EH (cell line): ENCODE measurements at places on chromosomes 1 and 21.

DNA sequence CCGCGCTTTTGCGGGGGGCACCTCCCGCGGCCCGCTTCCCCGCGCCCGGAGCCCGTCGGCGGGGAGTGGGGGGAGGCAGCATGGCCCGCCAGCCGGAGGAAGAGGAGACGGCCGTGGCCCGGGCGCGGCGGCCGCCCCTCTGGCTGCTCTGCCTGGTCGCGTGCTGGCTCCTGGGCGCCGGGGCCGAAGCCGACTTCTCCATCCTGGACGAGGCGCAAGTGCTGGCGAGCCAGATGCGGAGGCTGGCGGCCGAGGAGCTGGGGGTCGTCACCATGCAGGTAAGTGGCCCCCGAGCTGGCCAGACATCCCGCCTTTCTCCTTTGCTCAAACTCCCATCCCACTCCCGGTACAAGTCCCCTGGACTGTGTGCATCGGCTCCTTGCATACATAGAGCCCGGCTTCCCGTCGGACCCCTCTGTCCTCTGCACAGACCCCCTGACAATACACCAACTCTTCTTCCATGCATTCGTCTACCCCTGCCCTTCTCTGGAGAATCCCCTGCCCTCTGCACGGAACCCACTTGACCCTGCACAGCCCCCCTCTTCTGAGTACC is 812 bp downstream of the CACHD1 start:
- peak; percentile 37 for DNase-seq

DNA sequence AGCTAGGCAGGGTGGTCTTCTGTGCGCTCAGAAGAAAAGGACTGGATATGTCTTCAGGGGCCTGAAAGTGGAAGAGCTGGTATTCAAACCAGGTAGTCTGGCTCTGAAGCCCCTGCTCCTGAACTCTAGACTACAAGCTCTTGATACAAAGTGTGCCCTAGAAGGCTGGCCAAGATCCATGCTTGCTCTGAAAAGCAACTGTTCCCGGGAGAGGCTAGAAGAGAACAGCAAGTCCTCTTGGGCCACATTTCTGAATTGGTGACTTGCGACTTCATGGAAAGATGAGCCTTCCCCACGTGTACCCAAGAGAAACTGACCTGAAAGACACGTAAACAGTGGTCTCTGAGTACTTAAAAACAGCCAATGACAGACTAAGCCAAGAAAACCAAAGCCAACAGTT is 123.3 kb upstream of the GRIK3 start:
- no peak for DNase-seq

- DNase-seq, result peak; percentile 39
These were observed 29.3 kb upstream of the NLRP3 start for GRCh38 chr1:247386687-247387086.

- DNase-seq, result no peak
These were observed 6.9 kb upstream of the REG4 start for GRCh38 chr1:119818181-119818580.

GRCh38 chr21:25307489-25307888 is 299.8 kb downstream of the MRPL39 start:
- peak; percentile 47 for DNase-seq

- DNase-seq, result no peak
These were observed 7.4 kb downstream of the PNRC2 start for GRCh38 chr1:23966973-23967493.

- DNase-seq, result no peak
These were observed 141.1 kb upstream of the MAP1LC3C start for GRCh38 chr1:242139986-242140385.

DNA sequence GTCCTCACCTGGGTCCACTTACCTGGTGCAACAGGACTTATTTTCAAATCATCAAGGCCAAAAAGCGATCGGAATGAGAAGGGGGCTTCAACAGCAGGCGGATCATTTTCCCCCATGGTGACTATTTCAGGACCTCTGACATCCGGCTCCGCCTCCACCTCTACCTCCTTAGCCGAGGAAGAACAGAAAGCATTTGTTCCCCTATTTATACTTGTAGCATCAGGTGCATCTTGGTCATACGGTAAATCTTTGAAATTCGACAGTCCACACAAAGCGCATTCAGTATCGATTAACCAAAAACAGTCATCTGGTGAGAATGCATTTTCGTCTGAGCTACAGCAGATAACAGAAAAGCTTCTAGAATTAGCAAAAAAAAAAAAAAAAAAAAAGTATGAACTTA is 550 bp downstream of the TMPRSS3 start:
- DNase-seq, result no peak

DNA sequence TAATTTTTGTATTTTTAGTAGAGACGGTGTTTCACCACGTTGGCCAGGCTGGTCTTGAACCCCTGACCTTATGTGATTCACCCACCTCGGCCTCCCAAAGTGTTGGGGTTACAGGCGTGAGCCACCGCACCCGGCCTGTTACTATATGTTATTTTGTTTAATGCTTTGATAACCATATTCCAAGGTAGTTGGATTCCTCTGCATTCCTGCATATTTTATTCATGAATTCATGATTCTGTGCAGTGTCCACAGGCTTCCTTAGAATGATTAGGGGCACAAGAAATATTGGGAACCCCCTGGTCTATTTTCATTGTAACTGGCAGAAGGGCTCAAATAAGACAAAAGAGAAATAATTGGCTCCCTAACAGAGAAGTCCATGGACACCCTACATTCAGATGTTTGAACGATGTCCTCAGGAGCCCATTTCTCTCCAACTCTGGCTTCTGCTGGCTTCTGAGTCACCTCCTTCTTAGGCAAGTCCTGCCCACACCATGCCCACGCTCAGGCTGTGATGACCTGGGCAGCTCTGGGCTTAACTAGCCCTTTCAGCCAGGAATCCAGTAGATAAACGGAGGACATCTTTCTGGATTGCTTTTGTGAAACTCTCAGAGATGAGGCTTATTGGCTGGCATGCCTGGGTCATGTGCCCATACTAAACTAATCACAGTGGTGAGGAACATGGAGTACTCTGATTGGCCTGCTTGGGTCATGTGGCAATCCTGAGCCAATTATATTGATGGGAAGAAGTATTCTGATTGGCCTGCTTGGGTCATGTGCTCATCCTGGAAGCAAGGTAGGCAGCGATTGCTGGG is 32.6 kb downstream of the TNFRSF8 start:
- peak; percentile 23 for DNase-seq

DNA sequence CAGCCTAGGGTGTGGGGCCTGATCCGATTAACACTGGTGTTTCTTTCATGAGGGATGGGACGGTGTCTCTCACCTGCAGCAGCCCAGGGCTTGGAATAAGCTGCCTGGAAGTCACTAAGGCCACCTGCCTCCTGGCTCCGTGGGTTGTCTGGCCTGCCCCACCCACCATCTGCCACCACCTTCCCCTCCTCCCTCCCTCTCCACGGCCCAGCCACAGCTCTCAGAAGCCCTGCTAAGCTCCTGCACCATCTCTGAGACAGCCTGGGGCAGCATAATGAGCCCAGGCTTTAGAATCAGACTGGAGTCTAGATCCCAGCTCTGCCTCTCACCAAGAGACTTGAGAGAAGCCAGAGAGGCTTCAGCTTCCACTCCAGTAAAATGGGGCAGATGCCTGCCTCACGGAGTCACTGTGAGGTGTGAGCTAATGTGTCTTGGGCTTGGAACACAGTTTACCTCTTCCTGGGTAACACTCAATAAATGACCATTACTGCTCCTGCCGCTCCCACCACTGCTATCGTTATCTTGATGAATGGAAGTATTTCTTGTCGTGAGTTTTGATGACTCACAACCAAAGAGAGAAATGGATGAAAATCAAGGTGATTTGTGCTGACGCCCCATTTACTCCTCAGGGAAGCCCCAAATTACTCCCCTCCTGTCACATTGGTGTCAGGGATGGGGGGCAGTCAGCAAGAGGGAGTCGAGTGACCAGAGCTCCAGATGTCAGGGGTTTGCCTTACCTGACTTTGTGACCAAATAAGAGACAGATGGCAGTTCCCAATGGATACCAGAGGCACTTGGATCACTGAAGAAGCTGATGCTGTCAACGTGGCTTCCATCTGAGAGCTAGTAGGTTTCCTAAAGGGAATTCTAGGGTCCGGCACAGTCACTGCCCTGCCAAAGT is 23.5 kb upstream of the C1QA start:
- no peak for DNase-seq

DNA sequence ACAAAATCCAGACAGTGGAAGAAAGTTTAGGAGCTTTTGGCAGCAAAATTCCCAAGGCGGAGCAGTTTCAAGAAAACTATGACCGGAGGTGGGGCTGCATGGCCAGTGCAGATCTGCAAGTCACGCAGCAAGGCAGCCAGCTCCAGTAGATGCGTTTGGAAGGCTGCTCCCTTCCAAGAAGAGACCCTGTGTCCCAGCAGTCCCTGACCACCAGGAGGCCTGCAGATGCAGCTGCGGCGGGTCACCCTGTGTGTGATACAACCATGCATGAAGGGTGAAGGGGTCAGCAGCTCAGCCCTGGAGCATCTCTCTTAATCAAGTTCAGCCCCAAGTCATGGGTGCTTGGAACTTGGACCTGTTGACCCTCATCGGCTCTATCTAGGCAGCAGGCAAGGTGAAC is 29.3 kb downstream of the GPR157 start:
- DNase-seq, result no peak

DNA sequence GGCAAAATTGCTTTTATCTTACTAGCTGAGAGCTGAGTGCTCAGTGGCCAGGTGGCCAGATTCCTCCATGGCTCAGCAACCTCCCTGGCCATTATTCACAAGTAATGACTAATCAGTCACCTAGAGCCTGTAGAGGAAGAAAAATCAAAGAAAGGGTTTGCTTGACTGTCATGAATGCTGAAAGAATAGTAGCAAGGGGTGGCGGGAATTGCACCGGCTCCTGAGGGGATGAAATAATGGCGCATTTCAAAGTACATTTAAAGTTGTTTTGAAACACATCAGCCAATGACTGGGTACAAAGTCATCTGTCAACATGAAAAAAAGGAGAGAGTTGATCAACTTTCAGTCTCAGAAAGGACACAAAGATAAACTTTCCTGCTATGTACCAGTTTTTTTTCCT is 99.5 kb downstream of the OMA1 start:
- no peak for DNase-seq

- no peak for DNase-seq
These were observed 163.3 kb downstream of the SLC35F3 start for GRCh38 chr1:234067581-234068337.

DNA sequence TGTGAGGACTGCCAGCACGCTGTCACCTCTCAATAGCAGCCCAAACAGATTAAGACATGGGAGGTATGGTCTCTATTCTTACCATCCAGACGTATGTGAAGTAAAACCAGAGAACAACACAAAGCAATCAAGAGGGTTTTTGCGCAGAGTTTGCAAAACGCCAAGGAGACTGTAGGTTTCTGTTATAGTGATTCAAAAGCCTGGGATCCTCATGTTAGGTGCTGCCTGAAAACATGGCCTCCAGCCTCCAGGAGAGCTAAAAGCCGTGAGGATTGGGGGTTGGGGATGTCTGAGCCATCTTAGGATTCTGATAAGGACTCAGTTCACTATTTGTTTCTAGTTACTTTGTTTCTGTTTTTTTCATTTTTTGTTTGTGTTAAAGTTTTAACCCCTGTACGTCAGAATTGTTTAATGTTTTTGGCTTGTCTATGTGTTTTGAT is 4.2 kb upstream of the CCT8 start:
- DNase-seq, result peak; percentile 54

- DNase-seq, result no peak
These were observed 36.2 kb downstream of the SGIP1 start for GRCh38 chr1:66570196-66570595.

DNA sequence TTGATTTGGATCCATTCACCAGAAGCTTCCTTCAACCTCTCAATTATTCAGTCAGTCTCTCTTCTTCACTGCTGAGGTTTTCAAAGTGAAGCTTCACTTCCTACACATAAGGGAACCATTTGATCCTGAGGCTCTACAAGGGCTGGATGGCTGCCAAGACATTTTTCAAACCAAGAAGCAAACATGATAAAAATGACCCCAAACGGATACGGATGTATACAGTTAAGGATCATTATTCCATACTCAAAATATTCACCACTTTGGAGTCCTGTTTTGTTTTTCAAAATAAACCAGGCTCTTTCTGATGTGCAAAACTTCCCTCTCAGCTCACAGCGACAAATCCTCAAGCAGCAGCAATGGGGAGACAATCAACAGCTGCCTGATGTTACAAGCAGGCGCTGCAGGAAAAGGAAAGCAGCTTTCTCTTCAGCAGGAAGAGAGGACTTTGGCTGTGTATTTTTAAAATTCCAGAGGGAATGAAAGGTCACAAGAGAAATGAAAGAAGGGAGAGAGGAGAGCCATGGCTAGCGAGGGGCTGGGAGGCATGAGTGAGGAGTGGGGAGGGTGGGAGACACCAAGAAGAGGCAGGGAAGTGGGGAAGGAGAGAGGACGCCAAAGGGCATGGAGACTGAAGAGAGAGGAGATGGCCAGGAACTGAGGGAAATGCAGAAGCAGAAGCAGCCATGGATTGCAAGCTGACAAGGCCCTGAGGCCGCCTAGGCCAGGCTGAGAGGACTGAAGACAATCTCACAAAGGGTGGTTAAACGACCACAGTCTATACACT is 145.4 kb downstream of the SLC45A1 start:
- peak; percentile 89 for DNase-seq

DNA sequence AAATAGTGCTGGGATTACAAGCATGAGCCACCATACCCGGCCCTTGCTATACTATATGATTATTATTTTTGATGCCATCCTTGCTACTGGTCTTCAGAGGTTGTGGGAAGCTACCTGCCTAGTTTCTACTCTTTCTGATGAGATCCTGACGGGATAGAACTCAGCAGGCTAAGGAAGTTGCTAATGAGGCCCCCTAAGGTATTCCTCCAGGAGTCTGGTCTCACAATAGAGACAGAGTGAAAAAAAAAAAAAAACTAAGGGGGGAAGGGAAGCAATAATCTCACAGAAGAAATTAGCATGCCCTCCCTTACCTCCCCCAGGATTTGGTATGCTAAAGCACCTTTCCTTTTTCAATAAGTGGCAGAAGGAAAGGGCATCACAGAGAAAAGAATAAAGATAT is 17.6 kb downstream of the INTS3 start:
- no peak for DNase-seq

- DNase-seq, result peak; percentile 4
These were observed 1.5 kb upstream of the ST6GALNAC5 start for GRCh38 chr1:76865696-76866286.

DNA sequence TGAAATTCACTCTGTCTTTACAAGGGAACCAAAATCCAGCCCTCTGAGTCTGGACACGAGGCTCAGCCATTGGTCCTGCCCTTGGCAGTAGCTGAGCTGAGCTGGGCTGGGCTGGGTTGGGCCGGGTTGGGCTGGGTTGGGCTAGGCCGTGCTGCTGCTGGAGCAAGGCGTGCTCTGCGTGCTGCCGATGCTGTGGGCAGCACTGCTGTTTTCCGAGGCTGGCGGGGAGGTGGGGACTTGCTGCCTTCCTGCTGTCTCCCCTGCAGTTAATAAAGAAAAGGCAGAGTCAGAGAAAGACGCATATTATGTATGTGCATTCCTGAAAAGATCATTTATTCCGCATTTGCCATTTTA is 182.9 kb downstream of the CDC7 start:
- DNase-seq, result no peak

- DNase-seq, result peak; percentile 53
These were observed 3.6 kb downstream of the COL9A2 start for GRCh38 chr1:40313329-40313957.

- DNase-seq, result peak; percentile 51
These were observed 53.9 kb upstream of the AKT3 start for GRCh38 chr1:243903895-243904294.

- peak; percentile 22 for DNase-seq
These were observed 76.3 kb upstream of the LRRC7 start for GRCh38 chr1:69491416-69491815.
